Chondrocyte (in vitro differentiated cells): ENCODE measurements at places on chromosomes 7 and 10.

- no peak for DNase-seq
Measured at GRCh38 chr7:80804589-80804988, 114.3 kb downstream of the SEMA3C start.

- DNase-seq = no peak
Measured at GRCh38 chr7:143199040-143199439, 15.8 kb downstream of the TAS2R39 start.

- DNase-seq = no peak
Measured at GRCh38 chr7:98955992-98956391, 77.7 kb downstream of the TRRAP start.

DNA sequence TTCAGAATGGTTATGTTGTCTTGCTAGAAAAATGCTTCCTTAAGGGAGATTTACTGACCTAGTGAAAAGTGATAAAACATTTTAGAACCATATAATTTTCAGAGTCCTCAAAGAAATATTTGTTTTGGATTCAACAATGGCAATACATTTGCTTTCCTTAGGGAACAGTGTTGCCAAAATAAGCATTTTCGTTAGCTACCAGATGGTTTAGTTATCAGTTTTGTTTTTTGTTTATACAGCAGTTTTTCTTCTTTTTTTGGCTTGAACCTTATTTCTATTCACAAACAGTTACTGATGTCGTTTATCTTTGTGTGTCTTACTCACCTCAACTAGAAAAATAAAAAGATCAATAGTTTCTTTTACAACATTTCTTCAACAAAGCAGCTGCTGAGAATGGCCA, 48.6 kb downstream of the EXOC4 start:
- DNase-seq = no peak

GRCh38 chr10:94785211-94785610, 22.7 kb downstream of the CYP2C19 start:
- DNase-seq = no peak

DNA sequence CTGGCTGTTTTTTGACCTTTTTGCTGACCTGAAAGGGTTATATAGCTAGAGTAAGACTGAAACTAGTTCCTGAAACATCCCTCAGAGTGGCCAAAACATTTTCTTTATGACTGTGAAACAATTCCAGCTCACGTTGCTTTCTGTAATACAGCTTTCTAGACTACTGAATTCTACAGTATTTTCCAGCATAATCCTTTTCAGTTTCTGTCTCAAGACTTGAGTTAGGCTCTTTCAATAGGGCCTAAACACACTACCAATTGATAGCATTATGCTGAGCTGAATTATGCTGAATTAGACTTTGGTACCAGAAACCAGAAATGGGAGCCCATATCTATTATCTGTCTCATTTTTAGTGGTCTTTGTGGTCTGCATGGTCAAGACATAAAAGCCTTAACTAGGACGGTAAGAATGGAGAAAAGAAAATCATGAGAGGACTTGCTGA, 72.6 kb downstream of the EPDR1 start:
- no peak for DNase-seq

GRCh38 chr10:48737886-48738285, 53.2 kb downstream of the WDFY4 start:
- DNase-seq = no peak

GRCh38 chr7:111212857-111213523, 122.1 kb downstream of the LRRN3 start:
- DNase-seq = peak; percentile 47

DNA sequence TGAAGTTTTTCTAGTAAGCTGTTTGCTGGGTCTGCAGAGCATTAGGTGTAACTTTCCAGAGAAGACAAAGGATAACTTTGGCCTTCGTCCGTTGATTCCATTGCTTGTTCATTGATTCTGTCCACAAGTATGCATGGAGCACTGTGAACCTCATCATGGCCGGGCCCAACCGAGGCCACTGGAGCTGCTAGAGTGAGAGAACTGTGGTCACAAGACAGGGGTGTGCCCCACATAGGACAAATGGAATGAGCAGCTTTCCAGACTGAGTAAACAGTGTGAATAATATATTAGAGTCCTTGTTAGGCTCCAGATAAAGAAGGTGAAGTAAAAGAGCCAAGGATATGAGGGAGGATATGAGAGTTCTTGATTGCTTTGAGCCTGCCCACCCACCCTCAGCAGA, 24.9 kb downstream of the MBL2 start:
- DNase-seq = no peak

GRCh38 chr10:34731885-34732701, 83.0 kb downstream of the PARD3 start:
- no peak for DNase-seq

DNA sequence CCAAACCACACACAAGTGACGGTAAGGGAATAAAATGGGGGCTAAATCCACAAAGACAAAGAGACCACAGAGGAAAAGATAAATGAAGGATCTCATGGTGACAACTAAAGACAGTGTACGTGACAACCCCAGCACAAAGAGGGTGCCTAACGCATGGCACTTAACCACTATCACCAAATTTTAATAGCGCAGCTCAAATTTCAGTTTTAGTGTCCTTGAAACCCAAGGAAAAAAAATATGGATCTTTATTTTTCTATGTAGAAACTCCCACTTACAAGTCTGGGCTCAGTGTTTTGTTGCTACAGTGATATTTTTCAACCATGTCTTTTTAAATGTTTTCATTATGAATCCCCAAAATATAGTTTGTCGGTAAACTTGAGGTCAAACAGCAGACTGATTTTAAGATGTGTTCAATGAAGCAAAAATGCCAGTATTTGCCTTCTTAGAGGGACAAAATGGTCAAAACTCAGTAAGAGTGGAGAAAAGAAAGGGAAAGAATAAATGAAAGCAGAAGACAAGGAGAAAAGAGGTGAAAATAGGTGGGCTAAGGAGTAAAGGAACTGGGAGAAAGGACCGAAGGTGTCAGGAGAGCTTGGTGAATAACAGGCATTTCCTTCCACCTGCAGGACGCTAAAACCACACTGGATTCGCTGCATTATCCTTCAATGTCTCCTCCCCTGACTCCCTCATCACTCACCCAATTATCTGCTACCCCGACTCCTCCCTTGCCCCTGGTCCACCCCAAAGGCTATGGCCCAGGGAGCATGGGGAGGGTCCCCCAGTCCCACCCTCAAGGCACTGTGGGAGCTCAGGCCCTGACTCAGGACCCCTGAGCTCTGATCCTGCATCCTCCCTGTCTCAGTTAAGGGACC, 3.5 kb downstream of the ASB13 start:
- DNase-seq = no peak

DNA sequence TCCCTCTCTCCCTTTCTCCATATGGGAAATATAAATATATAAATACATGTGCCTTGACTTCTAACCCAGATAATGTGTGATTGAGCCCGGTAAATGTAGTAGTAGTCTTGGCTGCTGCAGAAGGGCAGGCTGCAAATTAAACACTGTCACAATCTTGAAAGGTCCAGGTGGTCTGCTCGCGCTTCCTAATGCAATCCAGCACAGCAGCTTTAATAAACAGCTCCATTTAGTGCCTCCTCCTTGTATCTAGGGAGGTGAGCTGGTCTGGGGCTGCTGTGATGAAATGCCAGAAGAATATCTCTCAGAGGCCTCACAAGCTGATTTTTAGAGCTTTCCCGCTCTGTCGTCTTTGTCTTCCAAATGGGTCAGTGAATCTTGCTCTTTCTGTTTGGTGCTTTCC, 782 bp downstream of the POU6F2 start:
- no peak for DNase-seq

DNA sequence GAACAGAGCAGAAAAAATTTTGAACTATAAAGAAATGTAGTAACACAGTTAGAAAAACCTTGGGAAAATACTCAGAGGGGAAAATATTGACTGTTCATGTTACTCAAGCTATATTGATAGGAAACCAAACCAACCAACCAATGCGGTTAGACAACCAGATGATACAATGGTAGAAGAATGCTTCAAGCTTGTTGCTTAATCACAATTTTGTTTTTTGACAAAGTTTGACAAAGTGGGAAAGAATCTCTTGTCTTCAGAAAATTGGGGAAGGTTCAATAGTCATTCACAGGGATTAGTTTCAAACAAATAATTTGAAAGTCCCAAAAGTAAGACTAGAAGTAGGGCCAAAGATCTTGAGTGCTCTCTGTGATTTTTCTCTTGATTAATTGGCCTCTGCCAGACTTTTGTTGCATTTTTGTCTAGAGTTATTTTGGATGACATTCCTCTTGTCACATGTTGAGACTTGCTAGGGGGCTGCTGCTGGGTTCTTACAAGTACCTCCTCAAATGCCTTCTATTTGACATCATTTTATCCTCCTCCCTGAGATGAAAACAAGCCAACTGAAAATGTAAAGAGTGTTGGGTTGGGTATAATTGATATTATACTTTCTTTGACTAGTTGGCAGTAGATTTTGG, 233.1 kb upstream of the PHYHIPL start:
- DNase-seq = no peak

- peak; percentile 84 for DNase-seq
Measured at GRCh38 chr10:42952931-42953683, 123.8 kb upstream of the RET start.

DNA sequence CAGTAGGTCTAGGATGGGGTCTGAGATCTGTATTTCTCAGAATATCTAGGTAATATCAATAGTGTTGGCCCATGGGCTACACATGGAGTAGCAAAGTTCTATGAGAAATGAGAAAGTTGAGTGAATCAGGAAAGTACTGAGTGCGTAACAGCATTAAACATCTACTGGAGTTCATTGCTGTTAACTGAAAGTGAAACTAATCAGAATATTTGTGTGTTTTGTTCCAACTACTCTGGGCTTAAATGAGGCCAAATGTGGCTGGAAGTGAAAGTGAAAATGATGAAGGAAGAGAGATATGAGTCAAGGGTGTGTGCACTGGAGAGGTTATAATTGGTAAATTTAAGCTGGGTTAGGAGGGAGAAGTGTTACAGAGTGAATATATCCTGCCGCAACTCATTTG, 46.5 kb downstream of the TMEM106B start:
- DNase-seq = no peak

GRCh38 chr10:126458466-126458865, 70.2 kb upstream of the ADAM12 start:
- DNase-seq = no peak

DNA sequence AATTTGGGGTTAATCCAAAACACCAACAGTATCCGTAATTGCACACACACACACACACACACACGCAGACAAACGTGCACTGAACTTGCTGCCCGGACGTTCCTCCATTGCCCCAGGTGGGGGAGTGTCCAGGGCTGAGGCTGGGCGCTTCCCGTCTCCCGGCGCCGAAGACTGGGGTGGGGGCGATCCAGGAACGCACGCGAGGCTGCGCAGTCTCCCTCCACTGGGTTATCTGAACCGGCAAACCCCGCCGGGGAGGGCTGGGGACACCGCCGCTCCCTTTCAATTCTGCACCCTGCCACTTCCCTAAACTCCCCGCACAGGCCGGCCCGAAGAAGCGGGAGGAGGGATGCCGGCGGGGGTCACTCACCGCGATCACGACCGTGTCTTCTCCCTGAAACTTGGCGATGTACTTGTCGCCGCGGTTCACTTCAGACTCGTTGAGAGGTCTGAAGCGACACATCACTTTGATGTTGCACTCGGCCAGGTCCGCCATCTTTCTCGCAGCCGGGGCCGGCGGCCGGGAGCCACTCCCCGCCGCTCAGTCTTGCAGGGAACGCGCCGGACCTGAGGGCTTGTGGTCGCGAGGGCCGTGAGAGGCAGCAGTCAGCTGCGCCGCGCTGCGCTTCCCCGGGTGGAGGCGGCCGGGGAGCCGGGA, 618 bp downstream of the KIF5B start:
- no peak for DNase-seq

DNA sequence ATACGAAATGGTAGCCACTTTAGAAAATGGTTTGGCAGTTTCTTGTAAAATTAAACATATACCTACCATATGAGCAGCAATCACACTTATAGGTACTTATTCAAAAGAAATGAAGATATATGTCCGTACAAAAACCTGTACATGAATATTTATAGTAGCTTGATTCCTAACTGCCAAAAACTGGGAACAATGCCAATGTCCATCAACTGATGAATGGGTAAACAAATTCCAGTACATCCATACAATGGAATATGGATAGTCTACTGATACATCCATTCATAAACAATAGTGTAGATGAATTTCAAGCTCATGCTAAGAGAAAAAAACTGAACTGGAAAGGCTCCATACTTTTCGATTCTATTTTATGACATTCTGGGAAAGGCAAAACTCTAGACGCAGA, 68.5 kb downstream of the AGK start:
- no peak for DNase-seq

GRCh38 chr10:80684259-80684658, 146.6 kb downstream of the SH2D4B start:
- DNase-seq = no peak

DNA sequence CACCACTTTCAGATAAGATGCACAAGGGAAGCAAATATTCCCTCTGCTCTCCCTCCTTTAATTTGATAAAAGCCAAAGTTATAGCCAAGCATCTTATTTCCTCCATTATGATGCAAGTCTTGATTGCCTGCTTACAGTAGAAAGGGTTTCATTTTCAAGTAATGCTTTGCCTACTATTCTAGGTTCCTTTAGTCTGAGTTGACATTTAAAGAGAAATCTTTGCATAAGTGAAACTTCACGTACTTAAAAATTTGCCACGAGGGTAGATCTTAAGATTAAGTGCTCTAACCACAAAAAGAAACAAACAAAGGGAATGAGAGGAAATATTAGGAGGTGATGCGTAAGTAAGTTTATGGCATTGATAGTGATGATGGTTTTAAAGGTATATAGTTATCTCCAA, 78.1 kb upstream of the VWDE start:
- DNase-seq = no peak

DNA sequence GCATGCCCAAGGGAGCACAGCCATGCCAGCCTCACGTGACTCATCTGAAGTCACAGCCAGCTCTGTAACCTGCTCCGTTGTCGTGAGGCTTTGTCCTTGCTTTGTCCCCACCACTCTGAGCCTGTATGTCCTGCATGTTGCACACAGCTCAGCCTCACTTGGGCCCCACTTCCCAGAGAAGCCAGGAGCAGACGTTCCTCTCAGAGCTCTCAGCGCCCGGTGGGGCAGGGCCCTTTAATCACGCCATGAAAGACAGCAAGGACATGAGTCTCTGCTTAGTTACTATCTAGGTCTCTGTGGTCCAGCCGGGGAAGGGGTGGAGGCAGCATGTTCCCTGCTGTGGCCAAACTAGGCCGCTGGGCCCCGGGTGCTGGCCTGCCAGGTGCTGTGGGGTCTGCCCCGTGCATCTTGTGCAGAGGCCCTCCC, 127.4 kb upstream of the FAM20C start:
- DNase-seq = peak; percentile 57

DNA sequence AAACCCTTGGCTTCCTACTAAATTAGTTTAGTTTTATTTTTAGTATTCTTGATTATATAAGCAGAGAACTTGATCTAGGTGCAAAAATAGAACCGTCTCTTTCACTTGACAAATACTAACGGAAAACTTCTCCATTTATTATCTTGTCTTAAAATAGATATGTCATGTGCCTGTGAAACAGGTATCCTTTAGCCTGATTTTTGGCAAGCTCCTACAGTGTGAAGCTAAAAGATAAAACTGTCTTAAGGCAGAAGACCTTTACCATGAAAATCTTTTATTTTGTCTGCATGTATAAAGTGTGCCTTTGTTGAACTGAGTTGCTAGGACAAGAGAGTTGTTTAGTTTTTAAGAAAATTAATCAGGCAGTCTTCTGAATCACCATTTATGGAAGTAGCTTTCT, 90.6 kb downstream of the CYP51A1 start:
- no peak for DNase-seq
